ENCODE measurements at places on chromosomes 1 and 21.

DNA sequence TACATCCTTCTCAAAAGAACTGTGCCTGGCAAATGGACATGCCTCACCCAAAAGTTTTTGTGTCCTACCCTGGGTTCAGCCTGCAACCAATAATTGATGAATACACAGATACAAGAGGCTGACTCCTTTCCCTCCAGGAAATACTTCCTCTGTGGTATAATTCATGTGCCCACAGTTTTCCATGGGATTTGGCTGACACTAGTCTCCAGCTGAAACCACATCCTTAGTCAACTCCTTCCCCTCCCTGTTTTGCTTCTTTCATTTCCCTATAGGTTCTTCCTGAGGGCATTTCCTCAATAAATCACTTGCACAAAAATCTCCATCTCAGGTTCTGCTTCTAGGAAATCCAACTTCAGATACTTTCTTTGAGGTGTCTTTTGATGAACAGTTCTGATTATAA lies 436.6 kb upstream of the C1orf87 start:
- DNase-seq, result no peak

GRCh38 chr1:223403184-223403815 lies 10.1 kb downstream of the CCDC185 start:
- DNase-seq, result no peak

- no peak for DNase-seq
Observed at GRCh38 chr1:231065510-231066241, 25.6 kb upstream of the FAM89A start.

DNA sequence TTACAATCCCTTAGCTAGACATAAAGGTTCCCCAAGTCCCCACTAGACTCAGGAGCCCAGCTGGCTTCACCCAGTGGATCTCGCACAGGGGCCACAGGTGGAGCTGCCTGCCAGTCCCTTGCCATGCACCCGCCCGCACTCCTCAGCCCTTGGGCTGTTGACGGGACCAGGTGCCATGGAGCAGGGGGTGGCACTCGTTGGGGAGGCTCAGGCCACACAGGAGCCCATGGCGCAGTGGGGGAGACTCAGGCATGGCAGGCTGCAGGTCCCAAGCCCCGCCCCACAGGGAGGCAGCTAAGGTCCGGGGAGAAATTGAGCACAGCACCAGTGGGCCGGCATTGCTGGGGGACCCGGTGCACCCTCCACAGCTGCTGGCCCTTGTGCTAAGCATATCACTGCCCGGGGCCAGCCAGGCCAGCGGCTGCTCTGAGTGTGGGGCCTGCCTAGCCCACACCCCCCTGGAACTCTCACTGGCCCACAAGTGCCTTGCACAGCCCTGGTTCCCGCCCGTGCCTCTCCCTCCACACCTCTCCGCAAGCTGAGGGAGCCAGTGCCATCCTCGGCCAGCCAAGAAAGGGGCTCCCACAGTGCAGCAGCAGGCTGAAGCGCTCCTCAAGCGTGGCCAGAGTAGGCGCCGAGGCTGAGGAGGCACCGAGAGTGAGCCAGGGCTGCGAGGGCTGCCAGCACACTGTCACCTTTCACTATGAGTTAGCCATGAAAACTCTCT lies 117.8 kb downstream of the LIPI start:
- DNase-seq, result no peak

- no peak for DNase-seq
Observed at GRCh38 chr1:97500760-97501159, 420.1 kb downstream of the DPYD start.

GRCh38 chr1:15935056-15935950 lies 40.6 kb downstream of the ZBTB17 start:
- no peak for DNase-seq

GRCh38 chr1:226424221-226425003 lies 16.5 kb upstream of the PARP1 start:
- DNase-seq, result peak; percentile 24

- no peak for DNase-seq
Observed at GRCh38 chr1:13792419-13792818, 92.4 kb downstream of the PRDM2 start.

DNA sequence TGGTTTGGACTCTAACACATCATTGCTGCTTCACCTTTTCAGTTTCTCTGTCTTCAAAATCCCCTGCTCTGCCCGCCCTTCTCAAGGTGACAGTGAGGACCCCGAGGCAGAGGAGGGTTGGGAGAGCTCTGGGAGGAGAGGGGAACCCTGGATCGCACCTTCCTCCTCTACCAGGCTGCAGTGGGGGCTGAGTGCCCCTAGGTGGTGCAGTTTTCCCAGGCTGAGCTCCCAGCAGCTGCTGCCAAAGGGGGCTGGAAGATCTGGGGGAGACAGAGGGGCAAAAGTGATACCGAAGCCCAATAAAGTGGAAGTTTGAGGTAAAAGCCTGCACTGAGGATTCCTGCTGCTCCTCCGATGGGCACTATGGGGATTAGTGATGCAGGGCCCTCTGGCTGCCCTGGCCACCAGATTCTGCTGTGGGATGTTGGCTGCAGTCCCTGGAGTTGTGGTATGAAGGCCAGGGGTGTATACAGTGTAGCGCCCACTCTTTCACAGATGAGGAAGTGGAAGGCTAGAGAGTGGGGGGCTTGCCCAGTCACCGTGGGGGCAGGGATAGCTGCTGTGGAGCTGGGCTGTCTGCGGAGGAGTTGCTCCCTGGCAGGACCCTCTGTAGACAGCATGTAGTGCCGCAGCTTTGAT lies 40.7 kb upstream of the SCMH1 start:
- DNase-seq, result no peak

DNA sequence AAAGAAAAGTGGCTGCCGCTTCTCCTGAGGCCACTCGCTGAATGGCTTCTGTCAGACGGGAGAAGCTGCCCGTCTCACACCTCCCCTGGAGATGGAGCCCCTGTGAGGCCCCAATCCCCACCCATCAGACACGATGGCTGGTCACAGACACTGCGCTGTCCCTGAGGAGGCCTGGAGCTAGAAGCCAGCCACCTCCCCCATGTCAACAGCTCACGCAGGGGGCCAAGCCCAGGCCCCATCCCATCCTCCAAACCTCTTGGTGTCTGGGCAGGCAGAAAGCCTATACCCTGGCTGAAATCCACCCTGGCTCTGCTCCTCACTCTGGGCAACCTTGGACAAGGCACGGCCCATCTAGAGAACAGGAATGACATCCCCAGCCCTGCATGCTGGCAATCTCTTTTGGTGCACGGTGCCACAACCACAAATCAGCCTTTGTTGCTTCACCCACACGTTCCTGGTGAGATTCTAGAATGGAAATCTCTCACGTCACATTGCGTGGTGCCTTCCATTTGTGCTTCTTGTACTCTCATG lies 273.9 kb upstream of the VAMP3 start:
- no peak for DNase-seq

GRCh38 chr1:65759516-65759915 lies 33.2 kb upstream of the PDE4B start:
- no peak for DNase-seq

DNA sequence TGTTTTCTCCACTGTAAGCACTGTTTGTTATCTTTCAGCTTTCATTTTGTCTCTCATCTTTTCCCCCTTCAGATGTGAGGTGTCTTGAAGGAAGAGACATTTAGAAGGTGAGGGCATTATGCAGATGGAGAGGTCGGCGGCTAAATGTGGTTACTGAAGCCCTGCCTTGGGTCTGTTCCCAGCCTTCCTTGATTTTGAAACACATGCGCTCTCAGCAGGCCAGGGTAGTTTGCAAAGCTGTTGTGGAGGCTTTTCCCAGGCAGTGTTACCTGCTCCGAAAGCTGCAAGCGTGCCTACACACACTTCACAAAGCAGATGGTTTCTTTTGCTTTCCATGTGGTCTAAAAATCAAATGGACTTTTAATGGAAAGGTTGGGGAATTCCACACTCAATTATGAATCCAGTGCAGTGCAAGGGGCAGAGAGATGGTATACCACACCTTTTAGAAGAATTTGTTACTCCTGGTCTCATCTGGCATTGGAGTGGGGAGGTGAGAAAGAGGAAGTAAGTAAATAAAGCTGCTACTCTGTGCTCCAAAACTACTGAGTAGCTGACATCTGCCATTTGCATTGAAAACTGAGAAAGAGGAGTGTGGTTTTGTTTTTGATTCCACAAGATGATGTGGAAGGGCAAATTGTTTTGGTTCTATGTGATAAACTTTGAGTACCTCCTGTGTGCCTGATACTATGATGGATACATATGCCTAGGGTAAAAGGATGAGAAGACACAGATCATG lies 91.9 kb downstream of the NFIA start:
- no peak for DNase-seq

DNA sequence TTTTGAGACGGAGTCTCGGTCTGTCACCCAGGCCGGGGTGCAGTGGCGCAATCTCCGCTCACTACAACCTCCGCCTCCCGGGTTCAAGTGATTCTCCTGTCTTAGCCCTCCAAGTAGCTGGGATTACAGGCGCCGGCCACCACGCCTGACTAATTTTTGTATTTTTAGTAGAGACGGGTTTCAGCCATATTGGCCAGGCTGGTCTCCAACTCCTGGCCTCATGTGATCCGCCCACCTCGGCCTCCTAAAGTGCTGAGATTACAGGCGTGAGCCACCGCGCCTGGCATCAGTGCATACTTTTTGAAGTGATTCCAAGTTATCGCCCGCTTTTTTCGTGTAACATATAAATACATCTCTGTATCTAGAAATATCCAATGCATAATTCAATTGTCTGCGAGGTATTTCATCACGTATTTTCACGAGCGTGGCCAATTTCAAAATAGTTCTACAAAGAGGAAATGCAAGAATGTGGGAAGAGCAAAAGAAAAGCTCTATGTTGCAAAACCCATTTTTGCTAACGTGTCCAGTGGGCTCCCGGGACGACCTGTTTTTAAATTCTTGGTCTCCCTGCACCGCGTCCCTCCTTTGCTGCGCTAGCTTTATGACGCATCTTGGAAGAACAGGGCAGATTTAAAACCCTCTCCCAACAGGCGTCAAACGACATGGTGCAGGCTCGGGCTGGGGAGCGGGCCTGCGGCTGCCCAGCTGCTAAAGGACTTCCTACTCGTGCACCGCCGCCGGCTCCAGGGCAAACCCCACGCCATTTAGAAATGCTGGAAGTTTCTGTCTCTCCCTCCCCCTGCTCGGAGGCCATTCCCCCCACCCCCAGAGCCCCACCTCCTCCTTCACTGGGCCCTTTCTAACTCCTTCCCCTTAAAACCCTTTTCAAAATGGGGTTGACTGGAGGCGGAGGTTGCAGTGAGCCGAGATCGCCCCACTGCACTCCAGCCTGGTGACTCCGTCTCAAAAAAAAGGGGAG lies 923 bp upstream of the IFNGR2 start:
- no peak for DNase-seq

- DNase-seq, result no peak
Observed at GRCh38 chr1:185441605-185442004, 124.6 kb upstream of the IVNS1ABP start.

DNA sequence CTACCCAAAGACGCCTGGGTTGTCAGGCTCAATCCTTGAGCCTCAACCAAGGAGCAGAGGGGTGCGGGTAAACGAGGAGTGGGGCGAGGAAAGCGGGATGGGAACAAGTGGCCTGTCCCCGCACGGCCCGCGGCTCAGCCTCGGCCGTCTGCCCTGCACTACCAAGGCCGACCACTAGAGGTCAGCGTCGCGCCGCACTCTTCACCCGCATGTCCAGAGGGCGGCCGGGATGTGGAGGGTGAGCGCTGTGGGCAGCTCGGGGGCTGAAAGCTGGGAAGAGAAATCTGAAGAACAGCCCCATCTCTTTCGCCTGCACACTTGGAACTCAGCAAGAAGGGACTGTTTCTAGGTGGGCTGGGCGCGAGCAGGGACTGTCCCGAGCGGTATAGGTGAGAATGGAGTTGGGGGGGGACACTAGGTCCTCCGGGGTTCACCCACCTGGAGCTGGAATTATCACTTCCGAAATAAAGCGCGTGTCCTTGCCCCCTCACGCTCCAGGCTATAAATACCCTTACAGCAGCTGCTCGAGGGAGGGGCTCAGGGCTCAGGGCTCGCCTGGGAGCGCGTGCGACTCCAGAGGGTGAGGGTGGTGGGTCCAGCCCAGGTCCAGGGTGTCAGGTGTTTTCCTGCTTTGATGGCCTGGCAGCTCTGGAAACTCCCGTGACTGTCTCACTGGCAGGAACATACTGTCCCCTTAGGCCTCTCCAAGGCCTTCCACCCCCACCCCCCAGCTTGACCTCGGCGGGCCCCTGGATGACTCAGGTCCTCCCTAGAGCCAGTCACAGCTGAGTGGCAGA lies 9.8 kb downstream of the SLC30A2 start:
- peak; percentile 66 for DNase-seq
